ENCODE measurements at places on chromosomes 7 and 10.

DNA sequence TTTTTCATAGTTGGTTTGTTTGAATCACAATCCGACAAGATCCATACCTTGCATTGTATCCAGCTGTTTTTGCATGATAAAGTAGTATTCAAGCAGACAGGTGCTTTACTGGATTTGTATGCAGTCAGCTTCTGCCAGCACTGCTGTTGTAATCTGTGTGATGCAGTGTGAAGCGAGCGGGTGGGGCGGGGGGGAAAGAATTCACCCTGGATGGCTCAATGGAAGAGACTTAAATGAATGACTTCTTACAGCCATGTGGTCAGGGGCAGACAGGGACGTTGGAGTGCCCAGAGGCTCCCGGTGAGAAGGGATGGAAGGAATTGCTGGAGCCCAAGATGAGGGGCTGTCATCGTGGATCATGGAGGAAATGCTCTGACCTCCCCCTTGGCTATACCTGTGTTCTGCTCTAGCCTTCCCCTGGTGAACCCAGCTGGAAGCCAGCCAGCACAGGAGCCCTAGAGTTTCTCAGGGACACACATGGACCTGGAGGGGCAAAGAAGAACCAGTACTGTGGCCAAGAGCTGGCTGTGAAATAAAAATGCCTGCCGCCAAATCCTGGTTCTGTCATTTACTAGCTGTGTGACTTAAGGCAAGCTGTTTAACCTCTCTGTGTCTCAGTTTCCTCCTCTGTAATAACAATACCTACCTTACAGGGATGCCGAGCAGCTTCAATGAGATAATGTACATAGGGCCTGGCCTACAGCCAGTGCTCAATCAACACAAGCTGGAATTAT lies 14.1 kb downstream of the NFE2L3 start:
- no peak for DNase-seq

- DNase-seq, result no peak
Measured at GRCh38 chr10:32050177-32050576, 6.0 kb downstream of the KIF5B start.

GRCh38 chr7:17552952-17553351 lies 254.5 kb downstream of the AHR start:
- no peak for DNase-seq

DNA sequence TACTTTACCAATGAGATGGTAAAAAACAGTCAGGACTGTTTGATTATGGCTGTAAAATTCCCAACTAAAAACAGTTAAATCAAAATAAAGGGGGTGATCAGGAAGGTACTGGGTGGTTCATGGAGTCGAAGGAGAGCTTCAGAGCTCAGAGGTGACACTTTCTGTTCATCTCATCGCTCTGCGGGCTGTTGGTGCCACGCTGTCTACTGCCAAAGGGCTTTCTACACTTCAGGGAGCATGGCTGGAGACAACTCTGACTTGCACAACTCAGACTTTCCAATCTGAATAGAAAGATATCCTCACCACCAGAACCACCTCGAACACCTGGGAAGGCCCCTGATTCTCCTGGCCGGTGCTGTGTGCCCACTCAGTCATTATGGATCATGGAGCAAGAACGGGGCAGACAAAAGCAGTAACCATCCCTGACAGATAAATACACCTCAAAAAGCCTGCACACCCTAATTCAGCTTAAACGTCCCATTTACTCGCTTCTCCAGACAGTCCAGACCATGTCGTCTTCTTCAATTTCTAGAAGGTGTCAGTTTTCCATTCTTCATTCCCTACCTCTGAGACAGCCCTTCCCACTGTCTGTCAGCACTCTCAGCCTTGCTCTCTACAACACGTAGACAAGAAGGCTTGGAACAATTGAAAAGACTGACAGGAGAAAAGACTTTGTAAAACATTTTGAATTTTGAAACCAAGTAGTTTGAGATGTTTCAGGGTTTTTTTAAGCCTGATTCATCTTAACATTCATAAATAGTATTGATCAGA lies 348.7 kb upstream of the NFE2L3 start:
- DNase-seq, result no peak

Data from RWPE1 (cell line).